ENCODE measurements at places on chromosomes 3 and 15.

DNA sequence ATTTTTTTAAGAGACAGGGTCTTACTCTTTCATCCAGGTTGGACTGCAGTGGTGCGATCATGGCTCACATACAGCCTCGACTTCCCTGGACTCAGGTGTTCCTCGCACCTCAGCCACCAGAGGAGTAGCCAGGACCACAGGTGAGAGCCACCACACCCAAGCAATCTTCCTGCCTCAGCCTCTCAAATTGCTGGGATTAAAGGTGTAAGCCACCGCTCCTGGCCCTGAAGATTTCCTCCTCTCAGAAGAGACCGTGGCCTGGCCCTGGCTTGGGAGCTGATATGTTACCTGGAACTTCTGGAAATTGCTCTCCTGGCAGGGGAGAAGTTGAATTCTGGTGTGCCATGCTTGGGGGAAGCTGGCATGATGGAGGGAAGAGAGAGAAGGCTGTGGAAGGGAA lies 36.2 kb downstream of the PPCDC start:
- DNase-seq = no peak

- no peak for DNase-seq
Observed at GRCh38 chr15:74752531-74752930, 3.9 kb downstream of the CYP1A2 start.

- no peak for DNase-seq
Observed at GRCh38 chr3:192928720-192929119, 11.1 kb upstream of the MB21D2 start.

DNA sequence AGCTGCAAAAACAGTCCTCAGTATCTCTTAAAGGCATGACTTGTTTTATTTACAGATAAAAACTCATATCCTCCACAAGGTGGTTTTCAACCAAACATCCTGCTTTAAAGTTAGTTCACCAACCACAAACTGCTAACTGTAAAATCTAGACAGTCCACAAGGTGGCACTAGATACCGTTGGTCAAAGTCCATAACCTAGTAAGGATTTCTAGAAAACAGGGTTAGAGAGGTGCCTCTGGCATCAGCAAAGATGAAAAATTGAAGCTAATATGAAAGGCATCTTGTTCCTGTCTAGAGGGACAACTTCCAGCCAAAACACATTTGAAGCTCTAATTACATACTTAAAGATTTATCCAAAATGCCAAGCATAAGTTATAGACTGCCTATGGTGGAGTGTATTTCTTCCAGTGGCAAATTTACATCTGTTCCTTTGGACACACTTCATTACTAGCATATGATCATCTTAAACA lies 56.0 kb downstream of the ZMAT3 start:
- peak; percentile 50 for DNase-seq

DNA sequence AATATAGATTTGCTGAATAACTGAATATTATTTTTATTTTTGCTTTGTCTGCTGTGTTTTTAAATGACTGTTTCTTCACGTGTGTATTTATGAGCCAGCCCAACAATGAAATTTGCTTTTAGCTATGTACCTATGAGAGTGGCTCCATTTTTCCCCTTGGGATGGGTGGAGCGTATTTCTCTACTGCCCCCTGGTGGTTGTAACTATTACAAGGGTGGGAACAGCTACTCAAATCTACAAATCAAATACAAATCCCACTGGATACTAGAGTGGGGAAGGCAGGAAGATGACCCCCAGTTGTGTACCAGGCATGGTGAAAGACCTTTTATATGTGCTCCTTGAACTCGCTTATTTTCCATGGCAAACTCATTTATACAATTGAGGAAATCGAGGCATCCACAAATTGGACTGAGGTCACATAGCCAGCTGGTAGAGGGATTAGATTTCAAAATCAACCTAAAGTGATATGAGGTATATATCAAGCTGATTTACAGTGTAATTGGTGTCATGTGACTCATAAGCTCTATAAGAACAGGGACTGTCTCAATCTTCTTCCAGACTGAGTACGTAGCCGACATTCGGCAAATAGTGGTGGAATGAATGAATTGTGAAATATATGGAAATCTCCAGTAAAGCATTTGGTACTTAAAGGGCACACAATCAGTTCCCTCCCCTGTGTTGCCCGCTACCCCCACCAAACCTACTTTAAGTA lies 69.5 kb upstream of the VEPH1 start:
- DNase-seq = no peak

- DNase-seq = no peak
Observed at GRCh38 chr15:92394309-92395097, 822 bp downstream of the ST8SIA2 start.

DNA sequence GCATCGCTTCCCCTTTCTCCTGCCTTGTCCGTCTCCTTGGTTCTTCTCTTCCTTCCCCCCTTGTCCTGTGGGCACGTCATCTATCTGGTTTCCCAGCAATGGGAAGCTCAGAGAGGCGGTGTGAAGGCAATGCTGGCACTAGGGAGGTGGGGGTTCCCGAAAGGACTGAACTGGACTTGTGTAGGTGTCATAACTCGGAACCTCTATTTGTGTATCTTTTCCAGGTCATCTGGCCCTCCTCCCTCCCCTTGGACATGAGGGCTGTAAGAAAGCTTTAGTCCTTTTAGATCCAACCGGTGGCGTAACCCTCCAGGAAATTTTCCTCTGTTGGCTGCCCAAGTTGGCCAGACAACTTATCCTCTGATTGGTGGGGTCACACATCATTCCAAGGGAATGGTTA lies 231.5 kb upstream of the TLE3 start:
- DNase-seq = no peak

DNA sequence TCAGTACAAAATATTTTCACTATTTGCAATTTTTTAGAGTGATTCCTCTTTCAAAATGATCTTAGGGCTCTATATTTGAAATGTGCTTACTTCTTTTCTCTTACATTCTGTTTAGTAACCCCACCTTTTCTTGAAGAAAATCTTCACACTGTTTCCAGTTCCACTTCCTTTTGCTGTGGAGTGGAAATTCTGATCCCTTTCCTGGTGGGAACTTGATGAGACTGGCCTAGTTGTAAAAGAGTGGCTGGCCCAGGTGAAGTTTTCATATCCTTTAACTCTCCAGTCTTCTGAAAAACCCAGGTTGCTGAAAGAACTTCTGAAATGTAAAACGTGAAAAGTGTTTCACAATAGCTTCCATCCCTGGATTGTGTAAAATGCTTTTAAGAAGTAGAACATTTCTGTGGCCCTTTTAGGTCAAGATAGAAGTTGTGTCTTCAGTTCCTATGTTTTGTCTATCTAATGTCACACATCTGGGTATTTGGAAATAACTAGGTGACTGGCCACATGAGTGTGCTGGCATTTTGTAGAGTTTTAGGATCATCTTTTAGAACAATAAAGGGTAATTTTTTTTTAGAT lies 84.8 kb upstream of the LRIG1 start:
- DNase-seq = no peak

- DNase-seq = no peak
Observed at GRCh38 chr3:111989061-111989678, 9.6 kb upstream of the TAGLN3 start.

DNA sequence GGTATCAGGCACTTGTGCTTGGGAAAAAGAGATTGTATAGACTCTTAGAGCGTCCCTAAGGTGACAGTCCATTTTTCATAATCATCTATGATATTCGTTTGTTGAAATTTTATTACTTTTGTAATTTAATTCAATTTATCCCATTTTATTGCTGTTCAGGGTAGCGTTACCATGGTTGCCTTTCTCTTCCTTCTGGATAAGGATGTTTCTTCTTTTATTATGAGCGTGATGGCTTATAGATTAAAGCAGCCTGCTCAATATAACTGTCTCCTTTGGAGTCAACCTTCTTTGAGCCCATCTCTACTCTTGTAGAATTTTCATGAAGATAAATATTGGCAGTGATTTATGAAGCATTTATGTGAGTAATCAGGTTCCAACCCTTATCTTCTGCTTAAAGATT lies 182.0 kb downstream of the LRTM1 start:
- DNase-seq = no peak

GRCh38 chr3:99758502-99759177 lies 59.0 kb upstream of the CMSS1 start:
- no peak for DNase-seq

- no peak for DNase-seq
Observed at GRCh38 chr15:81002331-81003096, 1.8 kb downstream of the TLNRD1 start.

GRCh38 chr15:73740152-73741048 lies 12.8 kb downstream of the INSYN1 start:
- DNase-seq = no peak

DNA sequence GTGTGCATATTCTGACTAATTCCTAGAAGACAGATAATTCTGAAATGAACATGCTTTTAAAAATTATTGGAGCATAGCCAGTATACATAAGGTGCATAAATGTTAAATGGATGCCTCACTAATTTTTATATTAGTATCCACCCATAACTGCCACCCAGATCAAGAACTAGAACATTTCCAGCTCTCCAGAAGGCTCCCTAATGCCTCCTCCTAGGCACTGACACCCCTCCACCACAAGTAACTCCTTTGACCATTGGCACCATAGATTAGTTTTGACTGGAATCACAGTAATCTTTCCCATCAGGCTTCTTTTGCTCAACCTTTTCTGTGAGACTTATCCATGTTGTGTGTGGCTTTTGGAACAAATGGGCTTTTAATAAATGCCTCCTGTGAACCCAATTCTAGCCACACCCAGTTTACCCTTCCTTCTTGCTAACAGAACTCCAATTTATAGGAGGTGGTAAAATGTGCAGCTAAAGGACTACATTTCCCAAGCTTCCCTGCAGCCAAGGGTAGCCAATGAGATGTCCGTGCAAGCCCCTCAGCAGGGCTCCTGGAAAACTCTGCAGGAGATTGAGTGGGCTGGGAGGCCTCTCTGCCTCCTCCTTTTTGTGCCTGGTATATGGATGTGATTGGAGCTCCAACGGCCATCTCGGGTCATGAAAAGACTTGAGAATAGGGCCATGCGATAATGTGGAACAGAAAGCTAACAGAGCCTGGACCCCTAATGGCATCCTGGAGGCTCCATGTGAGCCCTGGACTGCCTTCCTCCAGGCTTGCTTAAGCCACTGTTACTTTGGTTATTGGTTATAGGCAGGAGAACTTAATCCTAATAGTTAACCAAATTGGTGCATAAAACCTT lies 322.6 kb upstream of the TLE3 start:
- DNase-seq = no peak

DNA sequence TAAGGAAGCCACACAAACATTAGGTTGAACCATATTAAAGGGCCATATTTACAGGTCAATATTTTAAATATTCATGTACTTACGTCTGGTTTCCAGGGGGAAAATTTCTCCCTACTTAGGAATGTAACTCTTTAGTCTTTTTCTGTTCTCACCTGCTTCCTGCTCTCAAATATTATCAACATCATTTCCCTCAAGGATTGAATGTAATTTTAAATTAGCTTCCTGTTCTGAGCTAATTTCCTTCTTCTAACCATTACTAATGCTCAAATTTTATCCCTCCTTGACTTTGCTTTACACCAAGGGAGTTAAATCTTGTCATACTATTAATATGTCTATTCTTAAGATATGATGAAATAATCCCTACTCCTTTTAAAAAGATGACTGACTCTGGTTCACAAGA lies 103.4 kb upstream of the UBP1 start:
- DNase-seq = no peak

- DNase-seq = no peak
Observed at GRCh38 chr3:188974856-188975599, 196.7 kb upstream of the TPRG1 start.

- no peak for DNase-seq
Observed at GRCh38 chr3:128524374-128525299, 31.6 kb upstream of the GATA2 start.

GRCh38 chr3:124846189-124846588 lies 41.0 kb downstream of the ITGB5 start:
- no peak for DNase-seq

GRCh38 chr3:171396048-171396447 lies 64.2 kb downstream of the TNIK start:
- DNase-seq = no peak

DNA sequence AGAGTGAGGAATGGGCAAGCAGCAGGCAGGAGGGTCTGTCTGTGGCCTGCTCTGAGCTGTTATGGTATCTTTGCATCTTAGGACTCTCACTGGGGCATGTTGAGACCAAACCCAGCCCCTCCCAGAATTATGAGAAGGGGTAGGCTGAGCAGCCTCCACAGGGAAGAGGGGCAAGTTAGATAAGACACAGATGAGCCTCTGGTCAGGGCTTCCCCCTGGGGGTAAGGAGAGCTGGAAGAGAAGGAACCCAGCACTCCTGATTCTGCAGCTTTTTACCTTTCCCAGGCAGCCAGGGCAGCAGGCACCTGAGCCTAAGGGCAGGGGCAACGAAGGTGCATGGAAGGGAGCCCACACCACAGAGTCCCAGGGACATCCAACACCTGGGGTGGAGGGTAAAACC lies 19.3 kb downstream of the DUOX1 start:
- no peak for DNase-seq

DNA sequence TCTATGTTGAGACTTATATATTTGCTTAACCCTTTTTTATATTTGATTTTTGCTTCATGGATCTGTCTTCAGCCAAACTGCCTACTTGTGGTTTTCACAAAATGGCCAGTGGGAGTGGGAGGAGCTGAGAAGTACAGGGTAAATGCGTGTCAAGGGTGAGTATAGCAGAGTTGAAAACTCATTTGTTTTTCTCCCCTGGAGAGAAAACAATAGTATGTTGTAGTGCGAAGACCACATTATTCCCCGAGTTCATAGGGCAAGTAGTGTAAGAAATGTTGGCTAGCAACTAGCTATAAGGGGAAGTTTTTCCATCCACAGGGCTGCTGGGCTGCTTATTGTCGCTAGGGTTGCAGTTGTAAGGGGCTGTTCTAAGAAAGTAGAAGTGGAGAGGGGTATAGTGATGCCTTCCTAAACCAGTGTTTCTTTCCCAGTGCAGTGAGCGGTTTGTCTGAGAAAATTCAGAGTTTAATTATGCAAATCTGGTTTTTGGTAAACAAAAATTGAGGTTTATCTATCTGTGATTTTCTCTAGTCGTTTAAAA lies 153.8 kb upstream of the AZI2 start:
- no peak for DNase-seq

DNA sequence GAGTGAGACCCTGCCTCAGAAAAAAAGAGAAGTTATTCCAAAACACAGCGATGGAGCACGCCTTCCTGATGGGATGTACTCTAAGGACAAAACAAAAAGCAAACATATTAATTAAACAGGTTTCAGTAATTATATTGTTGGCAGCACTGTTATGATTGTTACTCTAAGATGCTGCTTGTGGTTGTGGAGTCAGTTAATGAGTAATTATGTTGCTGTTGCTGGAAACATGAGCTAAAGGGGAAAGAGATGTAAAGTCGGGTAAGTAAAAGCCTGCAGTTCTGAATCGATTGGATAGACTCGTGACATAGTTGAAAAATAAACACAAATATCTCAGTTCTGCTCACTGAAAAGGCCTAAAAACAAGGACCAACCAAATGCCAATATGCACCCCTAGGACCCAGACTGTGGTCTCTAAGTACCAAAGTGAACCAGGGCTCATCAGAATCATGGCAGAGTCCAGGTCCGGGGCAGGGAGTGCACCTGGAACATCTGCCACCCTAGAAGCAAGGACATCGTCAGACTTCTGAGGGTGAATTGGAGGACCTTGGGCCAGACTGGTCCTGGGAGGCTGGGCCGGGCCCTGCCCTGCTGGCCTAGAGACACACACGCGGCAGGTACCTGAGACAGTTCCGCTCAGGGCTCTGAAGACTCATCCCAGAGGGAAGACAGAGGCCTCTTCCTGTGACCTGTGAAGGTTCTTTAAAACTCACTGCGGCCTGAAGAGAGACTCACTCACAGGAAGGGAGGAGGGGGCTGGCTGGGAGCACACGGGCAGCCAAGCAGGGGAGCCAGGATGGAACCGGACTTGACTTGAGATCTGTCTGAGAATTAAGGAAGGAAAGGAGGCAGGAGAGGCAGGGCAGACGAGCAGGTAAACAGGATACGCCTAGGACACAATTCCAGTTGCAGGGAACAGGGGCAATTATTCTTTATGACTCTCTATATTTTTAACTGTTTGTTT lies 140.5 kb downstream of the LRRK1 start:
- no peak for DNase-seq

Data from activated CD4-positive, CD25-positive, alpha-beta regulatory T cell treated with anti-CD3 and anti-CD28 coated beads, Interleukin-2, amount 50 U/mL, for 16 hours (primary cell).